Motor neuron (in vitro differentiated cells): ENCODE measurements at places on chromosomes 7 and 10. TPM values are rescaled to one million over a fixed set of nuclear protein-coding genes. Genes with fewer than 3 reads are reported as not detected.
A peak's percentile ranks its signal among the peaks of the same experiment; 100 is the strongest.

PDK4 gene
- total RNA-seq = 0.22 and 0.69 TPM in 2 replicates

- no peak for ATAC-seq
Observed at GRCh38 chr7:64686493-64687184, 20.7 kb downstream of the ZNF107 start.

PAPOLB gene
- total RNA-seq = 0.05 and 0.20 TPM in 2 replicates

ATRNL1 gene
- total RNA-seq = 22.0 and 24.2 TPM in 2 replicates

CTBP2 gene
- 47.7 and 49.5 TPM in 2 replicates for total RNA-seq

- no peak for ATAC-seq
Observed at GRCh38 chr10:106897719-106898118, 266.8 kb downstream of the SORCS1 start.

FBXL13 gene
- 10.1 and 10.9 TPM in 2 replicates for total RNA-seq

DNAAF5 gene
- total RNA-seq = 41.9 and 42.6 TPM in 2 replicates

PIK3AP1 gene
- total RNA-seq = 6.6 and 11.8 TPM in 2 replicates

DNA sequence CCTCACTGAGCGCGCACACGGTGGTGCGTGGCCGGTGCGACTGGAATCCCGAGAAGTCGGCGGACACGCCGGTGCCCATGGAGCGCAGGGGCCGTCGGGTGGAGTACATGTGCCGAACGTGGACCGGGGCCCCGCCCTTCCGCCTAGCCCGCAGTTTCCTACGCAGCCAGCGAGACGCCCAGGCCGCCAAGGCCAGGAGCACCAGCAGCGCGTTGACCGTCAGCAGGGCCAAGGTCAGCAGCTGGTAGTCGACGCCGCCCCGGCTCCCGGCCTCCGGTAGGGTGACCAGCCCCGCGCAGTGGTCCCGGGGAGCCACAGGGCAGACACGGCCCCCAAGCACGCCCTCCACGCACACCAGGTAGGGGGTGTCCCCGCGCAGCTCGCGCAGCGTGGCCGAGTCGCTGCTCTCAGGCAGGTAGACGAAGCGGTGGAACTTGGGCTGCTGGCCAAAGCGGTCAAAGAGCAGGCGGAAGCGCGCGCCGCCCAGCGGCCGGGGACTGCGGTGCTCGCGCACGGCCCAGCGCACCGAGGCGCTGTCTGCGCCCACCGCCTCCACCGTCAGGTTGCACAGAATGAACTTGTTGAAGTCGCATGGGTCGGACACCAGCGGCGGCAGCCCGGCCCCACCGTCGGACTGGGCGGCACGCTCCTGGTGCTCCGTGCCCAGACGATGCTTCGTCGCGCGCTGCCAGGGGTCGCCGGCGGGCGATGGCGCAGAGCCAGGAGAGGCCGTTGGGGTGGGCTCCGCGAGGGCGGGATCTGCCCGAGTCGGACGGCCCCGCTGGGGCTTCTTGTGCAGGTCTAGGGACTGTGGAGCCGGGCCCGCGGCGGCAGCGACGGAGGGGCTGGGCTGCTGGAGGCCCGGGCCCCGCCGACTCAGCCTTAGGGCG is 2.2 kb downstream of the TRIL start:
- peak; percentile 76 for ATAC-seq

HOXA6 gene
- total RNA-seq = 5.8 and 10.9 TPM in 2 replicates

- ATAC-seq = no peak
Observed at GRCh38 chr7:512541-513311, 6.9 kb downstream of the PDGFA start.

STEAP1B gene
- 0.11 and 1.2 TPM in 2 replicates for total RNA-seq

GRCh38 chr7:87013840-87014190 is 45.6 kb downstream of the ELAPOR2 start:
- ATAC-seq = no peak

TMEM209 gene
- 24.8 and 30.0 TPM in 2 replicates for total RNA-seq

DNA sequence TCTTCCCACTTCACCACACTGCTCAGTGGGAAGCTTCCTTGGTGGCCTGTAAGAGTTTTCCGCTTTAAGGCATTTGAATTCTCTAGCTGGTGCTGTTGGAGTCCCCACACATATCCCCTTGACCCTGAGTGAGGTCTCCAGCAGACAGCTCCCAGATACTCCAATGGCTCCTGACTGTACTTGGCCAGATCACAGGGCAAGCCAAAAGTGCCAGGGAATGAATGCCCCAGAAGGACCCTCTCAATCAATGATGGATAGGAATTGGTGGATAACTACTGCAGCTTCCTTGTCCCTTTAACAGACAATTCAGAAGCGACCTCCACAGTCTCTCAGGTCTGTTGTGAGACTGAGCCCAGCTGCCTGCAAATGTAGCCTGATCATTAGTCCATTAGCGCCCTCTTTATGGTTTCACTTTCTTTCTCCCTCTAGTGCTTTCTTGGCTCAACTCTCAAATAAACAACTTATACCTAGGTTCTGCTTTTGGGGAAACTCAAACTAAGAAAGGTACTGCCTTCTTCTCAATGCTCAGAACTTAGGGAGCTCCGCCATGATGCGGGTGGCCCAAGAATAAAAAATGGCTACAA is 283.0 kb downstream of the TCF7L2 start:
- ATAC-seq = no peak

- no peak for ATAC-seq
Observed at GRCh38 chr10:843703-844102, 87.8 kb downstream of the LARP4B start.

DNA sequence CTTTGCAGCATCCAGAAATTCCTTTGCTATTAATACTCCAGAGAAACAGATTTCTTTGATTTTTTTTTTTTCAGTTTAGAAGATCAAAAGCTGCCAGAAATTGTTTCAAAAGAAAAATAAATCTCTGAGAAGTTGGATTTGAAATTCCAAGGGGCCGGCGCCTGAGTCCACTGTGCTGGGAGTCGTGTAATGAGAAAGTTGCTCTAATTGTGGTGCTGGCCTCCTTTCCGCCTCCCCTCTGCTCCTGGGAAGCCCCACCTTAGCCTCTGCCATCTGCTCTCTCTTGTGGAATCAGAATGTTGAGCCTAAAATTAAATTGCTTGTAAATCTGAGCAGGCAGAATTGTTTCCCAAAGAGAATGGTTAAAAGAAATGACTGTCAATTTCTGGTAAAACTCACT is 93.3 kb downstream of the EMX2 start:
- ATAC-seq = no peak

PTN gene
- total RNA-seq = 0.31 TPM in 1 of 2 replicates, not detected in the other

OR6B1 gene
- total RNA-seq = 0.08 and 0.14 TPM in 2 replicates

DNA sequence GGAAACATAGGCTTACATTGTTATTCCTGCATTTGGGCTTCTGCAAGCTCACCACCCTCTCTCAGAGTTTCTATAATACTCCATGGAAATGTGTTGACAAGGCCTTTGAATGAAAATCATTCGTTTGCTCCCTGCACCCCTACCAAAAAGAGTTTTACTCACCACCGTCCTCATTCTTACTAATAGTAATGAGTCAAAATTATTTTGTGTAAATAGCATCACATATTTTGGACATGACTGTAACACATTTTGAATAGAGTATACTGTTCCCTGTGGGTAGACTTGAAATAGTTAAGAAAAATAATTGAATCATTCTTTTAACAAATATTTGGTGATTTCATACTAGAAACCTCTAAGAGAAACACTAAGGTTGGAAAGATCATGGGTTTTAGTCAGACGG is 84.6 kb downstream of the AKAP9 start:
- peak; percentile 69 for ATAC-seq

DNA sequence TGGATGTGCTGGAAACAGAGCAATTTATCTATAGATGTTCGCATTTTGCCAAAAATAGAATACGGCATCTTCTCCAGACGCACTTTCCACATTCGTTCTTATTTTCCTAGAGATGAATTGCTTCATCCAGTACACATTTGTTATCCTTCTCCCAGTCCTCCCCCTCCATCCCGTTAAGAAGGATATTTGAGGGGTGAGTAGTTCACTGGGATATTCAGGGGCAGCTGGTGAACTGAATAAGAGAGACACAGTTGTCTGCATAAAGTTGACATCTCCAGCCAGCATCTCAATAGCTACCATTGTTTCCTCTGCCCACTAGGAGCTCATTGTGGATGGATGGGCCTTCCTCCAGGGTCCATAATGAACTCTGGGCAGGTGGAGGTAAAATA is 456.8 kb upstream of the NRP1 start:
- ATAC-seq = no peak

DNA sequence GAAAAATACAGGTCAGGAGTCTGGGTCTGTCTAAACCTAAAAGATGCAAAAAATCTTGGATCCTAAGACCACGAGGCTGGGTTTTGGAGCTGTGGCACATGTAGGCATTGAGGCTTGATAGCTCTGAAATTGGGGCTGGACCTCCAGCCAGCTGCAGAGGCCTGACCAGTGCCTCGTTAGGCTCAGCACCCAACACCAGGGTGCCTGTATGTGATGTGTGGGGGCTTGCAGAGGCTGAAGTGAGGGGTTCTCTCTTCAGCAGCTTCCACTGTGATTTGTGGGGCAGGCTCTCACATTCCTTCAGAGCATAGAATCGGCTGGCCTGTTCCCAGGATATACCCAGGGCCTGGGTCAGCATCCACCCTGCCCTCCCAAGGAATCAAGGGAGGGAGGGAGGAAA is 247.8 kb downstream of the BUB3 start:
- no peak for ATAC-seq

DNA sequence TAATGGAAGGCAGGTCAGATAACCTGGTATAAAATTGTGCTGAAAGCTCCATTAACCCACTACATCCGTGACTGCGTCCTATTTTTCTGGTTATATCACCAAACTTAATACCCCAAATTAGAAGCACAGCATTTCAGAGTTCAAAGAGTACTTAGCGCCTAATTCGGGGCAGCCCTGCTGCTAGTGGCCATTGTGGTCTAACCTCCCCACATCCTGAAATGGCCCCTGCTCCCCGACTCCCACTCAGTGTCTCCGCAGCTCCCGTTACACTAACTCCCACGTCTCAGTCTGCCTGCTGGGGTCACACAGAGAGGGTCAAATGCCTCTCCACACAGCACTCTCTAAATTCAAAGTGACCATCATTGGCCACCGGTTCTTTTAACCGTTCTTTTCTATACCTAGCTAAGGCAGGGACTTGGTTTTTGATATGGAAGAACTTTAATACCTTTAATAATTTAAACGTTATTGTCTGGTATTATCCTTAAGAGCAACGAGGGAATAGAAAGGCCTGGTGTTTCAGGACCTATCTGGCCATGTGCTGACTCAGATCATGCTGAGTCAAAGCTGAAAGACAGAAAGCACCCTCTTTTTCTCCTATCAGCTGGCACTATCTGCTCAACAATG is 117.1 kb downstream of the KMT2E start:
- ATAC-seq = no peak

DNA sequence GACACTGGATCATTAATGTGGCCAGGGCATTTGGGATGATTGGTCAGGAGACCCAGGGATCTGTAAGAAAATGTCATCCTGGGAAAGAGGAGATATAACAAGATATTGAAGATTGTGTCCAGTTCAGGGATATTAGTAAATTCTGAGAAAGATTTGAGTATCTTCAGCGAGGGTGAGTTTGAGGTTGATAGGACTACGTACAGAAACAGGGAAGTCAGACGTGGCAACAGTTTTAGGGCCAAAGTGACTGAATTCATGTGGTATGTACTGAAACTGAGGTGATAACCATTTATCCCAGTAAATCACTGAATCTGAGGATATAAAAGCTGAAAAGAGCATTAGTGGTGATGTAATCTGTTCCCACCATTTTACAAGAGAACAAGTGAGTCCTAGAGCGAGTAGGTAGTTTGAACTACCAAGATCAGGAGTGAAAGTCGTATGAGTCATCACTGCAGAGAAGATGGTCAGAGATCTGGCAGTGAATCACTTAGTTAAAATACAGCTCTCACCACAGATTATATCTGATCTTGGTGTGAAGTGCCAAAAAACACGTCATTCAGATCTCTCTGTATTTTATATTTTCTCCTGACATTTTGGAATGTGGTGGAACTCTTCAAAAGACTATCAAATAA is 220.5 kb downstream of the CDK14 start:
- peak; percentile 100 for ATAC-seq

MPP7 gene
- 0.58 and 0.66 TPM in 2 replicates for total RNA-seq

GRCh38 chr7:84022684-84023308 is 171.8 kb downstream of the SEMA3A start:
- ATAC-seq = no peak

- ATAC-seq = peak; percentile 71
Observed at GRCh38 chr10:25842146-25842545, 91.9 kb upstream of the MYO3A start.

PIK3CG gene
- 35.8 and 38.7 TPM in 2 replicates for total RNA-seq

DNA sequence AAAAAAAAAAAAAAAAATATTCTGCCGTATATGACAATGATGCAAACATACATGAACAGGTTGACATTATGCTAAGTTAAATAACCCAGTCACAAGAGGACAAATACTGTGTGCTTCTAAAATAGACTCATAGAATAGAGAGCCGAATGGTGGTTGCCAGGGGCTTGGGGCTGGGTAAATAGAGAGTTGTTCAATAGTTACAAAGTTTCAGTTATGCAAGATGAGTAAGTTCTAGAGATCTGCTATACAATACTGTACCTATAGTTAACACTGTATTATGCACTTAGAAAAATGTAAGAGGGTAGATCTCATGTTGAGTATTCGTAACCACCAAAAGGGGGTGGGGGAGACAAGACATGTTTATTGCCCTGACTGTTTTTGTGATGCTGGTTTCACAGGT is 77.1 kb upstream of the GNAI1 start:
- no peak for ATAC-seq

- no peak for ATAC-seq
Observed at GRCh38 chr10:133164816-133165555, 5.0 kb downstream of the KNDC1 start.

- peak; percentile 76 for ATAC-seq
Observed at GRCh38 chr10:34815185-34816084, at the start of gene PARD3. Gene PARD3, minus strand, starts transcription at chr10:34815296. Its CDS starts 301 bp downstream, at chr10:34814995.

GRCh38 chr7:117489911-117490310 is 10.1 kb downstream of the CFTR start:
- ATAC-seq = no peak

ENO4 gene
- 1.3 and 1.4 TPM in 2 replicates for total RNA-seq
